ENCODE measurements at places on chromosomes 13 and 19.

GRCh38 chr19:31952693-31953092 lies 392.7 kb upstream of the ZNF507 start:
- DNase-seq = no peak

DNA sequence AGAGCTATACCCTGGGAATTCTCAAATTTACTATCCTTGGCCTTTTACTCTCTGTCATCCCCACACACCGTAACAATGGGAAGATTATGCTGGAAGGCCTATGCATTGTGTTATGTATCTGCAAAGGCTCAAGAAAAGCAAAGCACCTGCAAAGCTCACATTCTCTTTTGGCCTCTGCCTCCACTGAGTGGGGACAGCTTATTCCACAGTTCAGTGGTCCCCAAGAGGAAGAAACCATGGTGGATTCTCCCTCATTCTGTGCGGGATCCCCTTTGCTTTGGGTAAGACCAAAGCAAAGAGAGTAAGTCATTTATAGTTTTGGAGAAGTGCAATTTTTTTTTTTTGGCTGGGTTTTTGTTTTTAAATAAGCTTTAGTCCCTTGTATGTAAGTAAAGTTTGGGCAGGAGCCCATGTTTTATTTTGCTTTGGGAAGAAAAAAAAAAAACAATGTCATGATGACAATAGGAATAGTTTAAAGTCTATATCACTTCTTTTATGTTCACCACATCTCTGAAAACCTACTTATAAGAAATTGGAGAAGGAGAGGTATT lies 530.6 kb downstream of the FGF9 start:
- no peak for DNase-seq

GRCh38 chr19:51600940-51601580 lies 29.1 kb downstream of the SIGLEC5 start:
- no peak for DNase-seq

DNA sequence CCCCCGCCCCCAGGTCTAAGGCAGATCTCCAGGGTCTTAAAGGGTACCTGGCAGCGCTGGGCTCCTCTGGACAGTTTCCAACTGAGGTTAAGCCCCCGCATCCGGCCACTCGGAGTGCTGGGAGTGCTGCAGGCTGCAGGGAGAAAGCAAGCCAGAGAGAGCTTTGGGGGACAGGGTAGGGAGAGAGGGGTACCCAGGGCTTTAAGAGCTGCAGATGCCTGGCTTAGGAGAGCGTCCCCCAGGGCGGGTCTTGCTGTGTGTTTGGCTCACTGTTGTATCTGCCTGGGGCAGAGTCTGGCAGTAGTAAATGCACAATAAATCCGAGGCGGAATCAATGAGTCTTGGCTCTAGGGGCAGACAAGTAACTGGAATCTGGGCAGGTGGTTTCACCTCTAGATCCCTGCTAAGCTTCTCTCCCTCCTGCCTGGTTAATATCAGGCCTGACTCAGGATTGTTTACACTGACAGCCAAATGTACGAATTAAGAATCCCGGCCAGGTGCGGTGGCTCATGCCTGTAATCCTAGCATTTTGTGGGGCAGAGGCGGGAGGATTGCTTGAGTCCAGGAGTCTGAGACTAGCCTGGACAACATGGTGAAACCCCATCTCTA lies 798 bp upstream of the COX6B2 start:
- no peak for DNase-seq

DNA sequence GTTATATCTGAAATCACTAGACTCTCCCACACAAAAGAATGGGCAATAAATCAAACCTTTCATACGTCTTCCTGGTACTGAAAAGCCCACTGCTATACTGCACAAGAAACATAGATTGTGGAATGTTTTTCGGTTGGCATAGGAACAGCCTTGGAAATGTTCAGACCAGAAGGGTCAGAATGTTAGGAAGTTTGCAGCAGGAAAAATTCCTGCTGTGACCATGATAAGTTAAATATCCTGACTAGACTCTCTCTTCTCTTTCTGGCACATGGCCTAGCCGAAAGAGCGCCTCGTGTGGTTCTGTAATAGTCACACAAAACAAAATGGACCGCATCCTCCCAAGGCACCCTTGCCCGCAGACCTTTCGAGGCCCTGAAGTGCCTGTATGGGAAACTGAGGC lies 427.2 kb downstream of the COG6 start:
- no peak for DNase-seq

- DNase-seq = no peak
Measured at GRCh38 chr19:5006821-5007220, 37.9 kb downstream of the KDM4B start.

Measured in stimulated activated CD8-positive, alpha-beta memory T cell treated with anti-CD3 and anti-CD28 coated beads, Interleukin-4, amount 100 ng/mL, for 4 hours (primary cell).